ENCODE measurements at places on chromosomes 1 and 21. TPM values are rescaled to one million over a fixed set of nuclear protein-coding genes. Genes with fewer than 3 reads are reported as not detected.

WNT9A gene
- total RNA-seq: 0.37 TPM

DMBX1 gene
- not detected for total RNA-seq

NPPA gene
- total RNA-seq: not detected

AGBL4 gene
- total RNA-seq: not detected

ACTRT2 gene
- not detected for total RNA-seq

SLC37A1 gene
- total RNA-seq: 1.8 TPM

RGS7 gene
- total RNA-seq: under 0.01 TPM

LAPTM5 gene
- 0.09 TPM for total RNA-seq

C2CD4D gene
- total RNA-seq: not detected

DVL1 gene
- 48.4 TPM for total RNA-seq

AK4 gene
- 16.8 TPM for total RNA-seq

ADIPOR1 gene
- total RNA-seq: 126 TPM

MED8 gene
- total RNA-seq: 86.8 TPM

UBE2Q1 gene
- 21.0 TPM for total RNA-seq

MRPL24 gene
- total RNA-seq: 66.7 TPM

CHIT1 gene
- total RNA-seq: 0.18 TPM

SV2A gene
- 18.3 TPM for total RNA-seq

CFHR4 gene
- not detected for total RNA-seq

OR10J1 gene
- total RNA-seq: not detected

KAZN gene
- 3.3 TPM for total RNA-seq

SPRR2D gene
- total RNA-seq: not detected

HPCAL4 gene
- not detected for total RNA-seq

PCBP3 gene
- total RNA-seq: 1.6 TPM

KRTCAP2 gene
- 168 TPM for total RNA-seq

GPR52 gene
- 0.55 TPM for total RNA-seq

PADI3 gene
- not detected for total RNA-seq

SLFNL1 gene
- 0.28 TPM for total RNA-seq
